NCI-H524 treated with DMSO at 0.1 percent for 48 hours (cell line): ENCODE measurements at places on chromosomes 1 and 21.

DNA sequence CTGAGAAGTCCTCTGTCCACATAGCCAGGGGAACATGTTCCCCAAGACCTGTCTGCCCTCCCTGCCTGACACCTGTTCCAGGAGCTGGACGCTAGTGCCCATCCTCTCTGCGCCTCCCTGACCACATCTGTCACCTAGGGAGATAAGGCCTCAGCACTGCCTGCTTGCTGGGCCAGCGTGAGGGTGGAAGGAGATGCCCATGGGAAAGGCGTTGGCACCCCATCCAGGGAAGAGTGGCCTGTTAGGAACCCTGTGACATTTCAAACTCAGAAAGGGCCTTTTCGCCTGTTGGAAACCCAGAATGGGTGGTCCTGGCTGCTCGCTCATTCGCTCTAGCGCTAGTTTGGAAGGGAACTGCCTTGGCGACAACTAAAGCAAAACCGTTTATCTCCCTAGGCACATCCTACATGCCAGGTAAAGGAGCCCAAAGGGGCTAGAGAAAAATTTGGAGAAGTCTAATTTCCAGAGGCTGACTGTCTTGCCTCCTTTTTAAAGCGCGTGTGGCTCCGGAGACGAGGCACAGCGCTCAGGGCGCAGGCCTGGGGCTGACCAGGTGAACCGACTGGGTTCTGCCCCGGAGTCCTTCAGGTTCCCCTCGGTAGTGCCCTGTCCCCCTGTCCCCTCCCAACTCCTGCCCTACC is 410 bp downstream of the ACTA1 start:
- DNase-seq, result no peak

- DNase-seq, result no peak
Observed at GRCh38 chr21:33871171-33871570, 44.4 kb downstream of the ATP5PO start.

- no peak for DNase-seq
Observed at GRCh38 chr1:147099192-147099591, 73.1 kb downstream of the PRKAB2 start.

DNA sequence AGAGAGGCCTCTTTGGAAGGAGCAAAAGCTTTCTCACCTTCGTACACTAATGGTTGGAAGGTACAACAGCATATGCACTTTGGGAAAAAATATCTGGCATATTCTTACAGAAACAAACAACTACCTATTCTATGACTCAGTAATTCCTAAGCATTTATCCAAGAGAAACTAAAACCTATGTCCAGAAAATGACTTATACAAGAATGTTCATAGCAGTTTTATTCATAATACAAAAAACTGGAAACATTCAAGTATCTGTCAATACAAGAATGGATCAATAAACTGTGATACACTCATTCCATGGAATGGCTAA is 8.2 kb downstream of the NBPF1 start:
- DNase-seq, result no peak

GRCh38 chr1:108646648-108647269 is 14.1 kb downstream of the HENMT1 start:
- no peak for DNase-seq

DNA sequence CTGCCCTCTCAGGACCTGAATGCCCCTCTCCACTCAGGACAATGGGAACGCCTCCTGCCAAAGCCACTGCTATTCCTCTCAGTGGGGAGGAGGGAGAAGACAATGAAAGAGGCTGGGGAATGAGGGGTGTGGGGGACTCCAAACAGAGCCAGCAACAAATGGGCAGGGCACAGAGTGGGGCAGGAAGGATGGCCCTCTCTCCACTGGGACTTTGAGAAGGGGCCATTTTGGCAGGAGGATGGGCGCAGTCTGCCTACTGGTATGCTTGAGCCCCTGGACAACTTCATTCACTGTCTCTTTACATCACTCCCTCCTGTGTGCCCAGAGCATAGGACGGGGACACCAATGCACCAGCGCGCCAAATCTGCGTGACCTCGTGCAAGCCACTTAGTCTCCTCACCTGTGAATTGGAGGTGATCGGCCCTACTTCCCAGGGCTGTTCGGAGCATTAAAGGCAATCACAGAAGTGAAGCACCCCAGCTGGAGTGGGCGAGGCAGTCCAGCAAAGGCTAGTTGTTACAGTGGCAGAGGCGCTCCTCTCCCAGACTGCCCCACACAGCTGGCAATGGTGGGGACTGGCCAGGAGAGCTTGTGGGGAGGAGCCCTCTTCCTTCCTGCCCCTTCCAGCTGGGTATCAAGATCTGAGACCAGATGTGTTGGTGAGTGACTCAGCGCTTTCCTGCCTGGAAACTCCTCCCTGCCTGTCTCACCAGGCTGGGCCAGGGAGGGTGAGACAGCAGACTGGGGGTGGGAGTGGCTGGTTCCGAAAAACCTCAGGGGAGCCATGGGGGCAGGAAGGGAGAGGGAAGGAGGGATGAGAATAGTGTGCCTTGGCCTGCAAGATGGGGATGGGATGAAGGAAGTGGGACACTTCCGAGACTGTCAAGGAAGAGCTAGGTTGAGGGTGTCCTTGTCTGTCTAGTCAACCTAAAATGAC is 22.4 kb upstream of the SYNC start:
- DNase-seq, result no peak

- DNase-seq, result no peak
Observed at GRCh38 chr1:223678841-223679240, 13.3 kb upstream of the CAPN8 start.

GRCh38 chr1:117567435-117567834 is 38.4 kb upstream of the TENT5C start:
- no peak for DNase-seq

DNA sequence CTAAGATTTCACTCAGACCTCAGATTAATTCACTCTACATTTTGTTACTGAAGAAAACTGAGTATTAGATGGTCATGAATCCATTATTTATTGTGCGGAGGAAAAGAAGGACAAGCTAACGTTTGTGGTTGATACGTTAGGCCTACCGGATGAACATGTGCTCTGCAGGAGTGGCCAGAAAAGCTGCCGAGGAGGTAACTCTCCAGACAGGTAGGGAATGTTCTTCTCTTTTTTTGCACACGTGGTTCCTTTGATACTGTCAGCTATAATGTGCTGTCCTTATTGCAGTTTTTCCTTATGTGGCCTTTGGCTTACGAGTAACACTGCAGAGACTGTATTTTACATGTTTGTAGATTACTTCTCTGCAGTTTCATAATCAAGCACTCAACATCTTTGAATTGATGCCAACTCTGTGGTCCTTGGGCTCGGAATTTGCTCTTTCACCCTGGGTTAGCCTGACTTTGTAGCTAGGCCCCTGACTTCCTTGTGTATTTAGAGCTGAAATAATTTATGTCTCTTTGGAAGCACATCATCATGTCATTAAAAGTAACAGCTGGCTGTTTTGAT is 13.6 kb downstream of the MTR start:
- no peak for DNase-seq

- no peak for DNase-seq
Observed at GRCh38 chr1:225447650-225448089, 19.8 kb upstream of the LBR start.

DNA sequence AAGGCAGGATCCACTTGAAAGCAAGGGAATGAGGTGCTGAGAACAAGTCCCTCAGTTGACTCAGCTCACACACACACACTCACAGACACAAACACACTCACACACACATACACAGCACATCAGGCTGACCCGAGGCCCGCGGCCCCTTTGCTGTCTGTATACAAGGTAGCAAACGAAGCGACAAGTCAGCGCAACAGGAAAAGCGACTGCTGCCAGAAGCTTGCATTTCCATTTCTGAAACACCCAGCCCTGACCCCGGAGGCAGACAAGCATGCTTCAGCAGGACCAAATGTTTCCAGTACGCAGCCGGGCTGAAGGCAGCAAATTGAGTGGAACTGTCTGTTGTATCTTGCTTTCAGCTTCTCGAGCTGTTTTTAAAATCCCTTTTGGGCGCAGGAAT is 501.6 kb downstream of the NPHP4 start:
- no peak for DNase-seq

GRCh38 chr1:208607616-208608015 is 363.4 kb upstream of the PLXNA2 start:
- no peak for DNase-seq

DNA sequence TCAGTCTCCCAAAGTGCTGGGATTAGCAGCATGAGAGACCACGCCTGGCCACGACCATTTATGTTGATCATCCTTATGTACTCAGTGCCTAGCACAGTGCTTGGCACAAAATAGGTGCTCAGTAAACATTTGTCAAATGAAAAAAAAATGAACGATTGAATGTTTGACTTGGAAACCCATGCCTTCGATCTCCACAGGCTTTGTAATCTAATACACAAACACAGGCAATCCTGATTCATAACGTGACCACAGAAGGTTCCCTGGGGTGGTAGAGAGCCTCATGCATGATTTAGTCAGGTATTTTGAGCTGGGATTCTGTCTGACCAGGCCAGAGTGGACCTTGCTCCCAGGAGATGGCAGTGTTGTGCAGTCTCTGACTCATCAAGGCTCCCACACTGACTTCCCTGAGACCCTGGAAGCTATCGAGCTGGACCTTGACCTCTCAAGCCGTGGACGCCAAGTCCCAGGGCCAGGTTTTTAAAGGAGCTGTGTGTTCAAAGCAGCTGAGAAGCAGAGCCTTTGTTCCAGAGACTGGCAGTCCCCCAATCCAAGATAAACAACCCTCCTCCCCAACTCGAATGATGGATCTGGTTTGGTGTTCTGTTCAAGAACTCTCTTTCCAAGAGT is 81.1 kb downstream of the PGM1 start:
- peak; percentile 8 for DNase-seq

GRCh38 chr1:168291222-168291837 is 10.7 kb downstream of the TBX19 start:
- DNase-seq, result no peak

DNA sequence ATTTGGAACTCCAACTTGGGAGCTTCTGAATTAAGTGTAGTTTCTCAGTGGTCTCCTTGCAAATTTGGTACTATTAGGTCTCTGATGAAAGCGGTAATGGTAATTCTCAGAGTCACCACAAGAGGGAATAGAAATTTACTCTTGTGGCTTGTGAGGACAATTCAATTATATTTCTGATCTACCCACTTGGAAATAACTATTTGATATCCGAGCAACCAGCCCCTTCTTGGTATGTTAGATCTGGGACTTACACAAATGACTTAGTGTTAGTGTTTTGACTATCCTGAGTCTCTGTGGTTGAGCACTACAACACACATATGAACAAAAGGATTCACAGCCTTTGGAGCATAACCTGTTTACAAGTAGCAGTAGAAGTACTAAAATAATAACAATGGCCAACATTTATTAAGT is 68.1 kb downstream of the RPS6KA1 start:
- peak; percentile 9 for DNase-seq

- DNase-seq, result no peak
Observed at GRCh38 chr1:114341856-114342255, 169.1 kb downstream of the TRIM33 start.

DNA sequence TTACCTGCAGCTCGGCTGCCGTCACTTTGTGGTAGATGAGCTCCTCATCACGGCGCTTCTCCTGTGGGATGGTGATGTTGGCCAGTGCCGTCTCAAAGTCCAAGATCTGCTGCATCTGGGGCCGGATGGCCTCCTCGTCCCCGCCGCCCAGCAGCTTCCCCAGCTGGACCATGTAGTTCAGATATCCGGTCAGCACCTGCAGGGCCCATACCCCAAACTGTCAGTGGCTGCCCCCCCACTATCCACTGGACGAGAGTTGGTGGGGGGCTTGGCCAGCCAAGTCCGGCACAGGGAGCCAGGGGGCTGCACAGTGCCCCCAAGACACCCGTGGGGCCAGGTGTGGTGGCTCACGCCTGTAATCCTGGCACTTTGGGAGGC is 34.3 kb downstream of the ECE1 start:
- DNase-seq, result no peak

DNA sequence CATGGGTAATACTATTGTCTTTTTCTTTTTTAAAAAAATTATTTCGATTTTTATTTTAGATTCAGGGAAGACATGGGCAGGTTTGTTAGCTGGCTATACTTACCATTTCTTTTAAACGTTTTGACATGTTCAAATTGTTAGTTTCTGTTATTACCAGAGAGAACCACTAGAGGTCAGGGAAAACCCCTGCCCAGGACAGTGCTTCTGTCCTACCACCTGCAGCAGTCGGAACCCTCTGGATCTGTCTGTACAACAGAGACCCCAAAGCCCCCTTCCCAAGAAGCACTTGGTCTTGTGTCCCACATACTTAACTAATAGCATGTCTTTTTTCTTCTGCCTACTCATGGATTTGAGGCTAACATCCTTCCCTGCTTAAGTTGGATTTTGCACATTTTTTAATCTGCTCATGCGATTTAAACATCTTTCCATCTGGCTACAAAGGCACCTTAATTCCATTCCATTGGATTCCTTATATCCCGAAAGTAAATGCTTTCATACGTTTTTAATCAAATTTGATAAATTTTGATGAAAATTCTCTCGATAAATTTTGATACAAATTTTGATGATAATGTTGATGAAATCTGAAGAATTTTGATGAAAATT is 10.0 kb upstream of the C1orf115 start:
- no peak for DNase-seq

DNA sequence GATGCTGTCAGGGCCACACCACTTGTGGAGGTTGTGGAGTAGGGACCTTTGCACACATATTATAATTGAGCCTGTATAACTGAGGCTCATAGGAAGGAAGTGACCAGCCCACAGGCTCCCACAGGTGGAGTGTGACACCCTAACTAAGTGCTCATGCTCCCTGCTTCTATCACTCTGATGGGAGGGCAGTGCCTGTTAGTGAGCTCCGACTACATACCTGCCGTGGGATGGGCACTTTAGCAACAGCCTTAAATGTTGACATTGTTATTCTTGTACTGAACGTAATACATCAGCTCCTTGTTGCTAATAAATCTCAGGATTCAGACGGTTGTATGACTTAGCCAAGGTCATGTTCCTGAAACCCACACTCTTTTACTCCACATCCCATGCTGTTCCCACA is 58.0 kb downstream of the BEND5 start:
- DNase-seq, result no peak

DNA sequence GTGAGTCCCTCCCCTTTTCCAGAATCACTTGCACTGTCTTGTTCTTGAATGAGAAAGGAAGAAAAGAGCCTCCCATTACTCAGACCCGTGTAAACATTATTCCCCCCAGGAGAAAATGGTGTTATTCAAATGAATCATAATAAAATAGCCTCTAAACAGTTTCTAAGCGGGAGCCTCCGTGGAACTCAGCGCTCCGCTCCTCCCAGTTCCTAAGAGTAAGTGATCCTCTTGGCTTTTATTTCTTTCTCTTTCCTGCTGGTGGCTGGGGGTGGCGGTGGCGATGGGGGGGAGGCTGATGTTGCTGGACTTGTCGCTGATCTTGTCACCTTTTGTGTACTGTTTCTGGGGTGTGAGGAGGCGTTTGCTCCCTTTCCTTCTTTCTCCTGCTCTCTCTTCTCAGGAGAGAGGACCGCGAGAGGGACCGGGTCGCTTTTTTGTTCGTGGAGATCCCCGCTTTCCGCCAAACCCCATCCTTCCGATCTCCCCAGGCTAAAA is 781 bp downstream of the PROX1 start:
- no peak for DNase-seq

DNA sequence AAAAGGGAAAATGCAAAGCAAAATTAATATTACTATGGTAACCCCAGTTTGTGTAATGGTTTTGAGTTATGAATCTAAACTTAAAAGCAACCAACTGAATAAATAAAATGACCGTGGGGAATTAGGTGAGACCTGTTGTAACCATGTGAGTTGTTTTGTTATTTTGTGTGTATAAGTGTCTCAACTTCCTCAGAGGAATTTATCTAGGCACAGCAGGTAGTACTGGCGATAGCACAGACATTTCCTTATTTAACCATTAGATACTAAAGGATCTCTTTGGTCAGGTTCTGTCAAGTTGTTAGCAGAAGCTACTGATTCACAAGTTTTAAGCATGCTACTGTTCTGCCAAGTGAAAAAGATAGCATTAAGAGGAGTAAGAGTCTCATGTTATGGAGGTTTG is 39.3 kb upstream of the LRRC7 start:
- DNase-seq, result no peak

GRCh38 chr1:67816506-67816905 is 16.8 kb downstream of the GNG12 start:
- no peak for DNase-seq
